ENCODE measurements at places on chromosomes 5 and 9.
A peak's percentile ranks its signal among the peaks of the same experiment; 100 is the strongest.

DNA sequence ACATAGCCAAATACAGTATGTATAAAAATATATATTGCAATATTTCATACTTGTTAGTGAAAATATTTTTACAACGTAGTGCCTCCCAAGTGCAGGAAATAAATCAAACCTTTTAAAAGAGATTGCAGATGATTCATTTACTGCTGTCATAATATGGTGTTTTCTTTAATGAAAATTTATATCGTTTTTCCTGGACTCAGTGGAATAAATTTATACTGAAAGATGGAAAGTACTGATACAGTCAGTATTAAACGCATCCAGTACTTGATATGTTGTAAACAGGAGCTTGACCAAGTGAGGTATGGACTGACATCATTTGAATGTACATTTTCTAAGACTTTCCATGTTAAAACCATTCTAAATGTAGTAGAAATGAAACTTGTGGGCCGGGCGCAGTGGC lies 143.4 kb upstream of the ZNF608 start:
- no peak for DNase-seq

DNA sequence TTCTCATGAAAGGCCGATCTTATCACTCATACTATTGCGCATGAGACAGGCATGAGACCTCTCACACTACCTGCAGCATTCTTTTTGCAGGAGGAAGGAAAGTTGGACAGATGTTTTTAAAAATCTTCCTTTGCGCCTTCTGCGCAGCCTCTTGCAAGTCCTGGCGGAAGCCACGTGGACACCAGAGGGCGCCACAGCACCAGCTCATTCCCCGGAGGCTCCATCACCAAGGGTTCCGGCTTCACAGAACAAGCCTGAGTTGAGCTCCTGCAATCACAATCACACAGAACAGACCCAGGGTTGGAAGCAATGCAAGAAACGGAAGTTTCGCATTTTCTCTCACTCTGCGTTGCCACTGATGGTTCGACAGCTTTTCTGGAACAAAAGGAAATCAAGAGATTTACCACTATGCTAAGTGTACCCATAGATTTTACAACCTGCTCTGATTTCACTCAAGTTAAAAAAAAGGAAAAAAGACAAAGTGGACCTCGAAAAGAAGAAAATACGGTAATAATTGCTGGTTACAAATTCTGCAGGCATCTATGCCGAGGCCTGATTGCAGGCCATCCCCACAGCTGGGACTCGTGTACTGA lies 304.7 kb upstream of the MSX2 start:
- peak; percentile 79 for DNase-seq

GRCh38 chr5:36688722-36689121 lies 82.3 kb downstream of the SLC1A3 start:
- DNase-seq, result no peak

DNA sequence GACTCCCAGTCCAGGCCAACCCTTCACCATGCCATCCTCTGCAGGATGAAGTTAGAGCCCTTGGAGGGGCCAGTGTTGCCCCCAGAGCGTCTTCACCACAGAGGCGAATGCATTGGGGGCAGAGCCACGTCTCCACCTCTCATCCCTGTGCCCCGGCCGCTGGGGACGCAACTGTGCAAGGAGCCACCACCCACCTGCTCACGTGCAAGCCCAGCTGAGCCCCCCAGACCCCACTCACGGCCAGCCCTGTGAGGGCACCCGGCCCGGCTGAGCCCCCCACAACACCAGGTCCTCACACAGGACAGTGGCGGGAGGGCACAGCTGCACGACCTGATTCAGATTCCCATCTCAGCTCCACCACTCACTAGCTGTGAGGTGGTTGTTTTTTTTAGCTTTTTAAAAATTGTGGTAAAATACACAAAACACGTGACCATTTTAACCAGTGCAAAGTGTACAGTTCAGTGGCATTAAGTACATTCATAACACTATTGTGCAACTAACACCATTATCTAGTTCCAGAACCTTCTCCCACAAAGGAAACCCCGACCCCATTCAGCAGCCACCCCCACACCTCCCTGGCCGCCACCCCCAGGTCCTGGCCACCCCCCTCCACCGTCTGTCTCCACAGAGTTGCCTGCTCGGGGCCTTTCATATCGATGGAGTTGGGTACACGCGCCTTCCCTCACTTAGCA lies 33.5 kb upstream of the UBAC1 start:
- no peak for DNase-seq

DNA sequence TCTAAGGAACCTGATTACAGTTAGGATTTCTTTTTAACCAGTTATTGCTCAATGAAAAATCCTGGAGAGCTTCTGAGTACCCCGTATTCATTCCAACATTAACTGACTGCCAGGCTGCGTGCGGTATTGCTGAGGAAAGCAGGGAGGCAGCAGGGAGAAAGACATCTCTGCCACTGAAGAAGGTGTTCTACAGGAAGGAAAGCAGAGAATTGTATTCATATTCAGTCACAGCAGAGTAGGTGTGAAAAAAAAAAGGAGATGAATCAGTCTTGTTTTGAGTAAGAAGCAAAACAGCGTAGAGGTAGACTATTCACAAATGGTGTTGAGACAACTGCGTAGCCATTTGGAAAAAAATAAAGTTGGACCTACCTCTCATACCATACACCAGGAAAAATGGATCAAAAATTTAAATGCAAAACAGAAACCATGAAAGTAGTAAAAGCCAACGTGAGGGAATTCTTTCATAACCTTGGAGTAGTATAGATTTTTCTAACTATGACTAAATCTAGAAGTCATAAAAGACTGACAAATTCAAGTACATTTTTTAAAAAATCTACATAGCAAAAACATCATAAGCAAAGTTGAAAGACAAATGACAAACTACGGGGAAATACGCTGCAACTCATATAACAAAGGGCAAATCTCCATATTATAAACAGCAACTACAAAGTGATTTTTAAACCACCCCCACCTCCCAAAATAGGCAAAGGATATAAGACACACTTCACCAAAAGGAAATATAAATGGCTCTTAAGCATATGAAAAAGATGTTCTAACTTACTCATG lies 9.9 kb upstream of the NR4A3 start:
- no peak for DNase-seq

GRCh38 chr5:20098694-20099093 lies 110.7 kb upstream of the CDH18 start:
- DNase-seq, result no peak

GRCh38 chr5:135012033-135012588 lies 21.9 kb downstream of the PITX1 start:
- DNase-seq, result no peak

GRCh38 chr5:173940269-173940668 lies 48.7 kb upstream of the C5orf47 start:
- no peak for DNase-seq

DNA sequence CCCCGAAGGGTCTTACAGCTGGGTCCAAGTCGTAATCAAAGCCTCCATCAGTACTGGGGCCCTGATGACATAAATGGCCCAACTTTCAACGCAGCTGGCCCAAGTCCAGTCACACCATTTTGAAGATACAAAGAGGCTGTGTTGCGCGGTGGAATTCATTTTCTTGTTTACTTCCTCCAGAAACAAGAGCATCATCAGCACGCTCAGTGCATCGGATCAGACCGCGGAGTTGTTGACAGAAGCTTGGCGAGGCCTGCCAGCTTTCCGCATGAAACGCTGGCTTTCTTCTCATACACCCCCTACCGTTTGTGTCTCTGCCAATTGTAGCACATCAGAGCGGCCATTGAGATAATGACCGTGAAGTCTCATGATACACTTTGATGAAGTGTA lies 101.7 kb upstream of the SPATA31D4 start:
- peak; percentile 58 for DNase-seq

- no peak for DNase-seq
These were observed 9.1 kb upstream of the DNAJC25 start for GRCh38 chr9:111621895-111622480.

DNA sequence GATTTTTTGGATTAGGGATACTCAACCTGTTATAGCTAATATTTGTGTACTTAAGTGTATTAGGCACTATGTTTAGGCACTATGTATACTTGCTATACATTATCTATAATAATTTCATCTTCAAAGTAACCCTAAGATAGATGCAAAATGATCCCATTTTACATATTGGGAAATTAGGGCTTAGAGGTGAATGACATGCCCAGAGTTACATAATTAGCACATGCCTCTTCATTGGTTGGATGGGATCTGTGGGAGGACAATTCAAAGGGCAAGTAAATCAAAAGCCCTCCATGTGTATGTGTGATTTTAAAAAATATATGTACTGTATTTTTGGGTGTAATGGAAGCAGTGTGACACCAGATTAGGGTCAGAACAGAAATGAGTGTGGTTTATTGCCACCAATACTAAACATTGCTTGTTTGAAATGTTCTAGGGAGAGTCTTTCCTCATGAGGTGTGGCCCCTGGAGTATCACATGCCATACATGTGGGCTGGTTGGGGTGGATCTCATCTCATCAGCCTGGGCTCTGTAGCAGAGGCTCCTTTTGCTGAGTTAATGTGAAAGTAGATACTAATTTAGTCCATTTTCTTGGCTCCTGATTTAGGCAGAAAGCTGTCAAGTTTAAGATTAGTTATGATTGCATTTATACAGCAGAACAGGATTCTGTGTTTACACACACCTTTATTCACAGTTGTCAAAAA lies 5.5 kb downstream of the C9orf85 start:
- DNase-seq, result no peak

DNA sequence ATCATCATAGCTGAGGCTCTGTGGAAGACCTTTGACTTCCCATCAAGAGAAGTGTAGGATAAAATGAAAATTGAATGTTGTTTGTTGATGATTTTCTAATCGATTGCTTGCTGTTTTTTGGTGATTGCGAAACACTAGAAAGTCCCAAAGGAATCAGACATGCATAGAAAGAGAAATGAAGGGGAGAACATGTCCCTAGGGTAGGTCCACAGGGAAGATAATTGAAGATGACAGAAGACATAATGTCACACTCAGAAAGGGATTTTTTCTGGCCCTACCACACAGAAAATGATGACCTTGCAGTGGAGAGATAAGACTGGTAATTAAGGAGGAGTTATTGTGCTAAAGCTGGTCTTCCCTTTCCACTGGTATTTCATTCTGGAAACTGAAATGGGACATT lies 62.8 kb downstream of the INSYN2B start:
- DNase-seq, result no peak

GRCh38 chr9:8804613-8805012 lies 1005.0 kb upstream of the DMAC1 start:
- DNase-seq, result no peak

- DNase-seq, result no peak
These were observed 212.2 kb downstream of the SMARCA2 start for GRCh38 chr9:2227144-2227867.

- no peak for DNase-seq
These were observed 82.6 kb downstream of the GPR21 start for GRCh38 chr9:123116036-123116435.

DNA sequence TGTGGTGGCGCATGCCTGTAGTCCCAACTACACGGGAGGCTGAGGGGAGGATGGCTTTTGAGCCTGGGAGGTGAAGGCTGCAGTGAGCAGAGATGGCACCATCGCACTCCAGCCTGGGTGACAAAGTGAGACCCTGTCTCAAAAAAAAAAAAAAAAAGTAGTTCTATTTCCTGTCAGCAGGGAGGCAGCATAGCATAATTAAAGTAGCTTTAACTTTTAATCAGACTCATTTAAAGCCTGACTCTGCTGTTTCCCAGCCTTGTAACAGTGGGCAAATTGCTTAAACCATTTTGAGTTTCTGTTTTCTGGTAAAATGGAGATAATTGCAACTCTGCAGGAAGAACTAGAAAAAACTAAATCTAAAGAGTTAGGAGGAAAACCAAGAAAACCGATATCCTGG lies 31.2 kb downstream of the CNOT6 start:
- no peak for DNase-seq

GRCh38 chr5:33438996-33439395 lies 1.8 kb upstream of the TARS1 start:
- no peak for DNase-seq

- DNase-seq, result no peak
These were observed 13.1 kb upstream of the SLC12A7 start for GRCh38 chr5:1125030-1125357.

- DNase-seq, result no peak
These were observed 161.7 kb upstream of the MVB12B start for GRCh38 chr9:126164796-126165525.

DNA sequence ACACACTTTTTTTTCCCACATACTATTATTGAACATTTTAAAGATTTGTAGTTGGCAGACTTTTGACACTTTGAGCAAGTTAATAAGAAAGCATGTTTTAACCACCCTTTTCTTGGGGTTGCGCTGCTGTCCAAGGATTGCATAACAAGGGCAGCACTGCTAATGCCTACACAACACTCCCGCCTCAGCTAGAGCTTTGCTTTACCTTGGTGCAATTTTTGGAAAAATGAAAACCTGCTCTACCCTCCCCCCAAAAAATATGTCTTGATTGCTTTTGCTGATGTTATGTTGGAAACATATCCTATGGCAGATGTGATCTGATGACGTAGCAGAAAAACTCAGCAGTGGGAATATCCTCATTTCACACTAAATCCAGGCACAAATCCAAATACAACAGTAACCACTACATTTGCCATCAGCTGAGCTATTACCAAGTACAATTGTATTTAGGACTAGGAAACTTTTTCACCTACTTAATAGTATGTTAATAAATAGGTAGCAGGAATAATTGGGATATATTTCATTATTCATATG lies 51.5 kb downstream of the UBE2R2 start:
- no peak for DNase-seq

- DNase-seq, result no peak
These were observed 31.2 kb upstream of the LAMC3 start for GRCh38 chr9:130977811-130978221.

GRCh38 chr5:37896159-37896558 lies 56.3 kb upstream of the GDNF start:
- DNase-seq, result no peak

DNA sequence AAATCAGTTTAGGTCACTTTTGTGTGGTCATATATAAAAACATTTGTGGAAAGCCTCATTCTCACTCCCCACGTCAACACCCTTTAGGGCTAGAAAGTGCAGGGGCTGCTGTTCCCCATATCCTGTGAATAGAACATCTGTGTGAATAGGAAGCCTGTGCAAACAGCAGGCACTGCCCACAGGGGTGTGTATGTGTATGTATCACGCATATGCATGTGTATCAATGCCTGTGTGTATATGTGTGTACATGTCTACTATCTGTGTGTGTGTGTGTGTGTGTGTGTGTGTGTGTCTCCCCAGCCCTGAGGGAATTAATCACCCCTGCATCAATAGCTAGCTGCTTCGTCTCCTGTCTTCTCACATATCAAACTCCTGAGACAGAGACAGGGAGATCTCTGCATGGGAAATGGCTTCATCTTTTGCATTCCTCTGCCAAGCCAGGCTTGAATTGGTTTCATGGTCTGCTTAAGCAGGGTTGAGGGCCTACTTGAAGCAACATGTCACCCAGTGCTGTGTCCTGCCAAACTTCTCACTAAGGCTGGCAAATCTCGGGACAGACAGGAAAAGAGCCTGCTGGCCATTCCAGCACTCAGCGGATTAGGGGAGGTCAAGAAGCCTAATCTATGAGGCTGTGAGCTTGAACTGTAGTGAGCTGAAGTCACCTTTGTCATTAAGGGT lies 265.8 kb downstream of the ADAMTSL1 start:
- DNase-seq, result no peak

GRCh38 chr9:20398536-20399338 lies 223.6 kb downstream of the MLLT3 start:
- no peak for DNase-seq

- DNase-seq, result no peak
These were observed 2.7 kb downstream of the ADAMTS2 start for GRCh38 chr5:179342577-179342976.
